Stimulated activated CD4-positive, alpha-beta T cell treated with anti-CD3 and anti-CD28 coated beads, Interleukin-1b, Interleukin-23, amount 100 ng/mL, for 24 hours (primary cell): ENCODE measurements at places on chromosomes 16 and 17.

- DNase-seq, result no peak
Measured at GRCh38 chr17:70763018-70763417, 593.7 kb downstream of the KCNJ2 start.

DNA sequence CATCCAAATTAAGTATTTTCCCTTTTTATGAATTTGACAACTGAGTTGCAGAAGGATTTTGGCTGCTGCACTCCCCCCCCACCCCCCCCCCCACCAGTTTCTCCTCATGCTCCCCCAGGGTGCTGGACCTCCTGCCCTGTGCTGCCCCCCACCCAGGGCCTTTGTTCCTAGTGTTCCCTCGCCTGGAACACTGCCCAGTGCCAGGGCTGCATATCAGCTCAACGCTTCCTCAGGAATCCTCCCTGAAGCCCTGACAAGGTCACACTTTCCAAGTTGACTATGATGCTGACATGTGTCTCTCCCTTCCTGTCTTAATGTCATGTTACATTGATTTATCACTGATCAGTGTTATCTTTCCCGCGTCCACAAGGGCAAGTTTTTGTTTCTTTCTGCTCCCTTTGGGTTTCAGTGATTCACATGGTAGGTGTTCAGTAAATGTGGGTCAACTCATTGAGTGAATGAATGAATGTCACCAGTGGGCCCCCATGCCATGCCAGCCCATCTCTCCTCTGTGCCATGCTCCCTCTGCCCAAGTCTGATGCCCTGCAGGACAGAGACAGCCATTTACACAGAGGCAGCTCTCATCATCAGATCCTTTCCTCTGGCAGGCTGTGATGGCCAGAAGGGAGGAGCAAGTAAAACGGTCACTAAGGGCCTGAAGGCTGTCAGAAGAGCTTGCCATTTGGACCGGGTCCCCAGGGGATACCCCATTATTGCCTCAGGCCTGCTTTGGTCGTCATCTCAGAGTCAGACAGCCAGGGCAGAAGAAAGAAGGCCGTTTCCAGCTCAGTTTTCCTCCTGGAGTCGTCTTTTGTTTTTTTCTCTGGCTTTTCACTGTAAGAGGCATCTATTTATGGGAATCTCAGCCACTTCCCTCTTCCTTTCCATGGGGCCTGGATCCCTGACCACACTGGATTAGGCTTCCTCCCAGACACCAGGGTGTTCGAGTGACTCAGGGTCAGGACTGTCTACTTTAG is 386.2 kb downstream of the SNX29 start:
- no peak for DNase-seq

DNA sequence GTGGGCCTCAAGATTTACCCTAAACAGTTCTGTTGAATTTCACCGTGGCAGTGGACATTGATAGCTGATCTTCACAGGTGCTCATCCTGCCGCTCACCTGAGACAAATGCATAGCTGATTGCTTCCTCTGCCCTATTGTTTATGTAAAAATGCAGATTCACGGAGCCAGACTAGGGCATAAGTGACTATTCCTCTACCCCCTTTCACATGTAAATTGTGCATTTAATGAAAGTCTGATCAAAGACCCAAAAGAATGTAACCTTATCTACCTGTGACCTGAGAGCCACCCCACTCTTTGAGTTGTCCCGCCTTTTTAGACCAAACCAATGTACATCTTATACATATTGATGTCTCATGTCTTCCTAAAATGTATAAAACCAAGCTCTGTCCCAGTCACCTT is 312.4 kb upstream of the CDH5 start:
- DNase-seq, result no peak

- no peak for DNase-seq
Measured at GRCh38 chr16:27928542-27928941, 135.0 kb downstream of the GSG1L start.

DNA sequence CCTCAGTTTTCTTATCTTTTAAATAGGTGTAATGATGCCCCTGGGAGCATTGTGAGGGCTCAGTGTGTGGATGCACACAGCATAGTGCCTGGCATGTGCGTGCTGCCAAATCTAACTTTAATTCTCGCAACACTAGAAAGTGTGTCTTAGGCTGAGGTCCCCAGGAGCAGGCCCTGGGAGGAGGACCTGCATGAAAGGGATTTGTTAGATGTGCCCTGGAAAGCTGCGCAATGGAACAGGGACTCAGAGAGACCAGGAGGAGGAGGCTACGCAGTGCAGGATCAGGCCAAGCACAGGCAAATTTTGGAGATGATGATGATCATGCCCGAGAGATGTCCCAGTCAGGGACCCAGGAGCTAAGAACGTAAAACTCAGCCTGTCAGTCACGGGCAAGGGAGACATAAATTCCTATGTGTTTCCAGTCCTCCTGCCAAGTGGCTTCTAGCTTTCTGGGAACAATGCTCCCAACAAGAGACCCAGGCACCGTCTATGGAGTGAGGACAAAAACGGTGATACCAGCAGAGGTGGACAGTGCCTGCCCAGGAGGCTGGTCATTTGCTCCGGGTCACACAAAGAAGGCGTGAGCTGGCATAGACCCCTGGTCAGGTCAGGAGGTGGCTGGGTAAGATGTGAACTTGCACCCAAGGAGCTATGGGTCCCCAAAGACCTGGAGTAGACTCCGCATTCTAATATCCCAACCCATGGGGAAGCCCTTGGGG is 352.2 kb upstream of the TNRC6C start:
- DNase-seq, result no peak

- DNase-seq, result no peak
Measured at GRCh38 chr16:30669026-30669902, 11.0 kb downstream of the FBRS start.

- DNase-seq, result no peak
Measured at GRCh38 chr17:44581868-44582267, 24.6 kb downstream of the FZD2 start.

DNA sequence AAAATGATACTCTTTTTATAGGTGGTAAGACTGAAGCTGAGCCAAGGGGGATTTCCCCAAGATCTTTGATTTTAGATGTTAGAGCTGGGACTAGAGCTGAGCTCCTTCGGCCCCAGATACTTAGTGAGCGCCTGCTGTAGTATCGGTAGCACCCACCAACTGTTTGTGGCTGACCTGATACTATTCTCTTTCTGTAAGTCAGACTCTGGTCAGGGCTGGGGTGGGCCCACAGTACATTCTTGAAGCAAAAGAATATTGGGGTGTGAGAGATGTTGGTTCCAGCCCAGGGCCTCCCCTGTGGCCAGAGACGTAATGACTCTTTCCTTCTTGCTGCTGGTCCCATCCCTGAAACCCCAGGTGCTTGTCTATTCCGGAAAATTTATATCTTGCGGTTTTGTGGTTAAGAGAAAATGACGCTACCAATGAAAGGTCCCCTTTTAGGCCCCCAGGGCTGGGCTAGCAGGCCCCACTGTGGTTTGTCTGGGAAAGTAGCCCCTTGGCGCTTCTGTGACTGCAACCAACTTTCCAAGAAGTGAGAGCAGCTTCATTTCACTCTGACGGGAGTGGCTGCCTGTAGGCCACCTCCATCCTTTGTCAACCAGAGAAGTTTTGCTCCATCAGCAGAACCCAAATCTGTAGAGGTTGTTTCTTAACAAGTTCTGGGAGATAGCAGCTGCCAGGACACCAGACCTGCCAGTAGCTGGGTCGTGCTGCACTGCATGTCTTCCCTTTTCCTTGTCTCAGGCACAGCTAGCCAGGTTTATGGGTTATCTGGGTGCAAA is 86.4 kb upstream of the LGALS9 start:
- DNase-seq, result peak; percentile 20

- no peak for DNase-seq
Measured at GRCh38 chr17:59848778-59849177, 44.0 kb downstream of the TUBD1 start.

- DNase-seq, result no peak
Measured at GRCh38 chr16:83792391-83792790, 15.4 kb upstream of the HSBP1 start.

- DNase-seq, result no peak
Measured at GRCh38 chr17:57442914-57443571, 186.7 kb downstream of the MSI2 start.

DNA sequence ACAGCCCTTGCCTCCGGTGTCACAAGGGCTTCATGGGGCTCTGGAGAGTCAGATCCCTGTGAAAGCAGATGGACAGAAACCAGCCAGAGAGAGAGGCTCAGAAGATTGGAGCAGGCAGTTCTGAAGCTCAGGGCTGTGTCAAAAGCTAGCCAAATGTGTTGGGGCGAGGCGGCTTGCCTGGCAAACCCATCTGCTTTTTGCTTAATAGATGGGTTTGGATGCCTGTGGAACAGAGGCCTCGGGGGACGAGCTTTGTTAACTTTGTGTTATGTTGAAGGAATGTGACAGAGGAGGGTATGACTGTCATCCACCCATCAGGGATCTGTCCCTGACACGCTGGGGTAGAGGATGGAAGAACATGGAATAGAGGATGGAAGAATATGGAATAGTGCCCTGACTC is 21.0 kb upstream of the SLC12A3 start:
- DNase-seq, result no peak

- DNase-seq, result no peak
Measured at GRCh38 chr16:64475627-64476351, 646.1 kb downstream of the CDH11 start.

DNA sequence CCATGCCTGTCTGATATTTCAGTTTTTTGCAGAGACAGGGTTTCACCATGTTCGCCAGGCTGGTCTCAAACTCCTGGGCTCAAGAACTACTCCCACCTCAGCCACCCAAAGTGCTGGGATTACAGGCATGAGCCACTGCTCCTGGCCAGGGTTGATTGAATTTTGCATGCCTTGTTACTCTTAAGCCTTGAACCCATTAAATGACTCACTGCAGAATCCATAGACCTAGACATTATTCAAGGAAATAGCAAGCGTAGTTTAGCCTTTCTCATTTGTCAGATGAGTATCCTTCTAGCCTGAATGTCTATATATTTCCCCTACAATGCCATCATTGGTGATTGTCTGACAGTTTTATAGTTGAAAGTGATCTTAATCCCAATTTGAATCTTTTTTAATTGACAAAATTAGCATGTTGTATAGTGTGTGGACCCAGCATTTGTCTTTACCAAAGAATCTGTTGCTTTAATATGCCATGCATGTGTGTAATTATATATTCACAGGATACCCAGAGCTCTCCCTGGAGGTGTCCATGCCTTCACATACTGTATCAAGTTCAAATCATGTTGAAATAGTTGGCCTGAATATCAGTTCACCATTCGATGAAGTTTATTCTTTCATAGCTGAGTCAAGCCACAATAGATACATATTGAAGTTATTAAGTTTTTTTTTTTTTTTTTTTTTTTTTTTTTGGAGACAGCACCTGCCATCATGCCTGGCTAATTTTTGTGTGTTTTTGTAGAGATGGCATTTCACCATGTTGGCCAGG is 321.0 kb downstream of the CPPED1 start:
- no peak for DNase-seq

GRCh38 chr16:69190598-69190997 is 3.6 kb downstream of the SNTB2 start:
- no peak for DNase-seq

- no peak for DNase-seq
Measured at GRCh38 chr16:50816901-50817555, 75.1 kb downstream of the CYLD start.

- no peak for DNase-seq
Measured at GRCh38 chr16:9389543-9390207, 298.2 kb downstream of the HAPSTR1 start.

DNA sequence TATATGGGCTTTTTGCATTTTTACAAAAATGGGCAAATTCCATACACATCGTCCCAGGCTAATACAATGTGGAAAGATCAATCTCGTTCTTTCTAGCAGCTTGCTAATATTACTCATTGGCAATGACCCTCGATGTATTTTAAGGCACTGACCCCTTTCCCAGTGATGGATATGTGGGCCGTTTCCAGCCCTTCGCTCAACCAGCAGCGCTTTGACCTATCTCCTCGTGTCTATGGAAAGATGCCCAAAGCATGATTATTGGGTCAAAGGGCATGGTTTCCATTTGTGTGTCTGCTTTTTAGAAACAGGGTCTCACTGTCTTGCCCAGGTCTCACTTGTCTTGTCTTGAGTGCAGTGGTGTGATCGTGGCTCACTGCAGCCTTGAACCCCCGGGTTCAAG is 273.8 kb downstream of the MRTFB start:
- no peak for DNase-seq

DNA sequence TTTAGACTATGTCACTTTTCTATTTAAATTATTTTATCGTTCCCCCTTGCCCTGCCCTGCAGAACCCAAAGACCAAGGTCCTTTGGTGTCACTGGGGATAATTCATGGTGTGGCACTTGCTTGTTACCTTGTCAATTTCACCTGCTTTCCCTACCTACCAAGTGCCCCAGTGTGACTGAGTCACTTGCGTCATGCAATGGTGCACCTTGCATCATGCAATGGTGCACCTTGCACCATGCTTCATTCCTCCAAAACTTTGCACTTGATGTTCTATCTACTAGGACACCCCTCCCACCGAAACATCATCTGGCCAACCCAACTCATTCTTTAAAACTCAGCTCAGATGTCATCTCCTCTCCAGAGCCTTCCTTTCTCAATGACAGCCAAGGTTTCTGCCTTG is 47.1 kb downstream of the TMEM114 start:
- no peak for DNase-seq

DNA sequence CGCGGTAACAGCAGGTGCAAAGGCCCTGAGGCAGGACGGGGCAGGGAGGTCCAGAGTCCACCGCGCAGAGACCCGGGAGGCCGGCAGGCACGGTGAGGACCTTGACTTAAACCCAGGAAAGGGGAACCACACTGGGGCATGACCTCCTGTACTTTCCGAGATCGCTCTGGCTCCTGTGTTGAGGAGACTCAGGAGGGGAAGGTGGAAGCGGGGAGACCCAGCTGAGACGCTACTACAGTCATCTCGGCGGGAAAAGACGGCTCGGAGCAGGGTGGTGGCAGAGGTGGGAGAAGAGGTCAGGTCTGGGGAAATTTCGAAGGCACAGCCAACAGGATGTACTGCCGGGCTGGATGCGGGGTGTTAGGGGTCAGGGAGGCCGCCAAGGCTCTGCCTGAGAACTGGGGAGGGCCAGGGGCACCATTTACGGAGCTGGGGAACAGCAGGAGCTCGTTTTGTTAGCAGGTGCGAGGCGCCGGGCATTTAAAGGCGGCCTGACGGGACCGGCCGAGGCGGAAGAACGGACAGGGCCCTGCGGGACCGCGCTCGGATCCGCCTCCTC is 22.3 kb downstream of the NPTX1 start:
- DNase-seq, result no peak

GRCh38 chr16:11264155-11264832 is 4.8 kb downstream of the TNP2 start:
- no peak for DNase-seq

DNA sequence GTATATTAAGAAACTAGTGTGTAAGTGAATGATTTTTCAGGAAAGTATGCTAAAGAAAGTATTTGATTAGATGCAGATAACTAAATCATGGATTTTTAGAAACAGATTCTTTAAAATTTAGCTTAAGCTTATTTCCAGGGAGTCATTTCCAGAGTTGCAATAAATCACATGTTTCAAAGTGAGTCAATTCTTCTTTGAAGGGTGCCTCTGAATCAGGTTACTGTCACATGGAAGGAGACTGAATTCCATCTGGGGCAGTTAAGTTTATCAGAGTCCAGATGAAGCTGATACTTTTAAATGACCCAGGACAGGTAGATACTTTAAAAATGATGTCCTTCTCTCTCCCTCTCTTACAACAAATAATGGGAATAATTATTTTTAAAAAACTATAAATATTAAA is 5.0 kb downstream of the MFSD11 start:
- no peak for DNase-seq

GRCh38 chr16:17329391-17329790 is 141.4 kb downstream of the XYLT1 start:
- DNase-seq, result no peak
